NCI-H1048 (cell line): ENCODE measurements at places on chromosomes 12 and 14.

GRCh38 chr14:101843665-101844064 lies 82.2 kb downstream of the PPP2R5C start:
- DNase-seq: no peak

GRCh38 chr14:95697764-95698163 lies 11.5 kb downstream of the TCL1B start:
- DNase-seq: no peak

DNA sequence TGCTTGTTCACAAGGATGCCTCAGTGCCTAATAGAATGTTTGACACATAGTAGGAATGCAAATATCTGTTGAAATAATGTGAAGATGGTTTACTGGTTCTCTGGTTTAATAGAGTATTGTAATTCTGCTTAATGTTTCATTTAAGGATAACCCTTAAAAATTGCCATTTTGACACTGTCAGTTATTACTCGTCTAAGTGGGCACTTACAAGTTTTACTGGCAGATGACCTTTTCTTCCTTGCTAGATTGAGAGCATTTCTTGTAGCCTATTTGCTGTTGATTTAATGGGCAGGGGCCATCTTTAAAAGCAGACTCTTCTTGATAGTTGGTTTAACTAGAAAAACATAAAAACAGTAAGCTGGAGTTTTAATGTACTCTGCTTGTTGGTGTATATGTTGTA lies 1.9 kb downstream of the TMEM263 start:
- DNase-seq: no peak

DNA sequence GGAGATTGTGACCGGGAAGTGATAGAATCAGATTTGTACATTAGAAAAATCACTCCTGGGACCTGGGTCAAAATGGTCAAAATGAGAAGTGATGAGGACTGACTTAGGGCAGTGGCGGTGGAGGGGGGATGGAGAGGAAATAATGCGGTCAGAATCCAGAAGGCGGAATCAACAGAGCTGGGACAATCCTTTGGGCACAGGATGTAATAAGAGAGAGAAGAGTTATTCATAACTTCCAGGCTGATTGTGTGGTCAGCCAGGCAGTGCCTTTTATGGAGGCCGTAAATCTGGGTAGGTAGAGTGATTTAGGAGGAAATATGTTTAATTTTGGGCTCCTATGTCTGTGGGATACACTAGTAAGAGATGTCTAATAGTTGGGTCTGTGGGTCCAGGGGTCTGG lies 21.6 kb downstream of the FBXL14 start:
- DNase-seq: no peak

DNA sequence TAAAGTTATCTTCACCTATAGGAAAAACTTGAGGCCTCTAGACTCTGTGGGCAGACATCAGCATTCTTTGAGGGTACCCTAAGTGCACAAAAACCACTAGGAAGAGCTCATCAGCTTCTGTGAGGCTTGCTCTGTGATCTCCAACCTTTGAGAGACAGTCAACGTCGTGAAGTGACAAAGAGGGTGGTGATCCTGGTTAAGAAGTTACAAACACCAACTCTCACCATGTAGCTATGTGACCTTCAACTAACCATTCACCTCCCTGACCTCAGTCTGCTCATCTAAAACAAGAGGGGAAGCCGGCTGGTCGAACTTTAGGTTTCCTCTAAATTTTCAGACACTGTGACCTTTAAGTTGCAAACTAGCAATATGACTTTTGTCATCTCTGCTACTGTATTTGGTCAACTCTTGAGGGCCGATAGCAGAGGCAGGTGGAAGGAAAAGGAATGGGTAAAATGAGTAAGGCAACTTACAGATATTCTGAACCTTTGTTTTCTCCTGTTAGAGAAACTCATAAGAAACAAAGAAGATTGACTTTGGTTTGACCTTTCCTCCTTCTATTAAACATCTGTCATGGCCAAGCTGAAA lies 103.2 kb upstream of the PARP11 start:
- DNase-seq: no peak

GRCh38 chr14:67814821-67815220 lies 1.6 kb downstream of the ZFYVE26 start:
- no peak for DNase-seq

DNA sequence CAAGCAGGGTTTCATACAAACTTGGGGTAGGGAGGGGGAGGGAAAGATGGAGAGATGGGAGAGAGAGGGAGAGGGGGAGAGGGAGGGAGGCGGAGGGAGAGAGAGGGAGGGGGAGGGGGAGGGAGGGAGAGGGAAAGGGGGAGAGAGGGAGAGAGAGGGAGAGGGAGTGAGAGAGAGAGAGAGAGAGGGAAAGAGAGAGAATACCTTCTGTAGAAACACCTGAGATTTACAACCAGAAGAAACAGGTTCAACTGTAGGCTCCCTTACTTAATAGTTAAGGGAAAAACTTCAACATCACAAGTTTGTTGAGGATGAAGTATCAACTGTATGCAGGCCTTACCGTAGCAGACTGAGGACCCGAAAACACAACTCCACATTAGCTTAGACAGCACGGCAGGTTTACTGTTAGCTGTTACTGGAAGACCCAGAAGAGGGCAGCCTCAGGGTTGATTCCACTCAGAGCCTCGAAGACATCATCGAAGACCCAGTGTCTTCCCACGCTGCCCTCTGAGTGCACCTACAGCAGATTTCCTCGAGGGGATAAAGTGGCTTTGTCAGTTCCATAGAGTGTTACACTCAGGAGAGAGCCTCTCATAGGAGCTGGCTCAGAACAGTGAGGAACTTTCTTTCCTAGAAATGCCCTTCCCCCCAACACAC lies 72.4 kb downstream of the NT5DC3 start:
- no peak for DNase-seq

DNA sequence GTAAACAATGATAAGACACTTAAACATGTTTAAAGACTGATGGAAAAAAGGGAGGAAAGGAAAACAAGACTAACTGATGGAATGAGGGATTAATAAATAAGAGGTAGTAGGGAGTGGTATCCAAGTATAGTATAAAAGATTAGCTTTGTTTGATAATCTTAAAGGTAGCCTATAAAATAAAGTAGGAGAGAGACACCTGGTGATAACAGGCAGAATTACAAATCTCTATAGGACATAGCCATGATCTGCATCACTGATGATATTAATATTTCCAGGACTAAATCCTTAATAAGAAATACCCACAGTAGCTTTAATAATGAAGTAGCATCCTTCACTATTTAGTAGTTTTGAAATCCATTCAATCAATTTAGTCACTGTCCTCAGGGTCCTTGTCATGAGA lies 30.4 kb downstream of the DLGAP5 start:
- DNase-seq: no peak

GRCh38 chr14:103973354-103973753 lies 31.0 kb upstream of the RD3L start:
- DNase-seq: no peak

DNA sequence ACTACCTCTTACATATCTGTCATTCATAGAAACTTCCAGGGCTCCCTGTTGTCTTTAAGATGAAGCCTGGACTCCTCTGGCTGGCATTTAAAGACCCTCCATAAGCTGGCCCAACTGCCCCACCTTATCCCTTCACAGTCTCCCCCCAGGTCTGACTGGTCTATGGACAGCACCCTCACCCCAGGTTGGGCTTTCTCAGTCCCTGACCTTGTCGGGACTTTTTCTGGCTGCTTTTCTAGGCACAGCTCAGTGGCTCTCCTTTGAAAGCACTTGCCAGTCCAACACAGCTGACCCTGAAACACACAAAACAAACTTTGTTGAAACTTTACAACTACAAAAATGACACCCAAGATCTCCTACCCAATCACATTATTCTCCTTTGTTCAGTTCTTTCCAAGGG lies 13.9 kb upstream of the MYH7 start:
- DNase-seq: no peak

GRCh38 chr12:22325218-22325617 lies 9.3 kb downstream of the ST8SIA1 start:
- no peak for DNase-seq

GRCh38 chr14:53399057-53399456 lies 245.9 kb upstream of the DDHD1 start:
- DNase-seq: no peak

DNA sequence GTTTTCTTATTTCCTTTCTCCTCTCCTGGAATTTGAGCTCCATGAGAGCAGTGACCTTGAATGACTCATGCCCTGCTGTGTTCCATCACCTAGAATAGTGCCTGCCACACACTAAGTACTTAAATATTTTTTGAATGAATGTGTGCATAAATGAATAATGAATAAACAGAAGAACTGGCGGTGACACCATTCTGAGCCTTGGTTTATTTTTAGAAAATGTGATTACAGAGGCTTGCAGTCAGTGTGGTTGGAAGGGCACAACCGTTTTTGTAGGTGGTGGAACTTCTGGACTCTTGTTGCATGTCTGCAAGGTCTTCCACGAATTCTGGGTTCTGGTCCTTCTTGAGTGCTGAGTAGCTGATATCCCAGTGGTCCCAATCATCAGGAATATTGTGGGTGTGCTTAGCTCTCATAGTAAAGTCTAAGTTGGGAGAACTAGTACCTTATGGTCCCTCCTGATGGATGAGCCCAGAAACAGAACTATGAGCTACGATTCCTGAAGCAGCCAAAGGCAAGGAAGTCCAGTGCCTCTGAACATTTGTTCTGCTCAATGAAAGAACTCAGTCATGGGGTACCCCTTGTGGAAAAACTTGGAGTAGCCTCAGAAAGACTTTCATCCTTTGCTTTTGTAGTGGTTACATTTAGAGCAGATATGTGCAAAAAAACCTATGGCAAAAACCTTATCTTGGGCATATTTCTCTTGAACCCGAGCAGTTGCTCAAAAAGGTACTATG lies 28.8 kb upstream of the BHLHE41 start:
- no peak for DNase-seq

GRCh38 chr14:99596772-99597171 lies 7.2 kb downstream of the CCDC85C start:
- DNase-seq: no peak

- no peak for DNase-seq
These were observed 123.5 kb downstream of the TTC8 start for GRCh38 chr14:88947646-88948598.

DNA sequence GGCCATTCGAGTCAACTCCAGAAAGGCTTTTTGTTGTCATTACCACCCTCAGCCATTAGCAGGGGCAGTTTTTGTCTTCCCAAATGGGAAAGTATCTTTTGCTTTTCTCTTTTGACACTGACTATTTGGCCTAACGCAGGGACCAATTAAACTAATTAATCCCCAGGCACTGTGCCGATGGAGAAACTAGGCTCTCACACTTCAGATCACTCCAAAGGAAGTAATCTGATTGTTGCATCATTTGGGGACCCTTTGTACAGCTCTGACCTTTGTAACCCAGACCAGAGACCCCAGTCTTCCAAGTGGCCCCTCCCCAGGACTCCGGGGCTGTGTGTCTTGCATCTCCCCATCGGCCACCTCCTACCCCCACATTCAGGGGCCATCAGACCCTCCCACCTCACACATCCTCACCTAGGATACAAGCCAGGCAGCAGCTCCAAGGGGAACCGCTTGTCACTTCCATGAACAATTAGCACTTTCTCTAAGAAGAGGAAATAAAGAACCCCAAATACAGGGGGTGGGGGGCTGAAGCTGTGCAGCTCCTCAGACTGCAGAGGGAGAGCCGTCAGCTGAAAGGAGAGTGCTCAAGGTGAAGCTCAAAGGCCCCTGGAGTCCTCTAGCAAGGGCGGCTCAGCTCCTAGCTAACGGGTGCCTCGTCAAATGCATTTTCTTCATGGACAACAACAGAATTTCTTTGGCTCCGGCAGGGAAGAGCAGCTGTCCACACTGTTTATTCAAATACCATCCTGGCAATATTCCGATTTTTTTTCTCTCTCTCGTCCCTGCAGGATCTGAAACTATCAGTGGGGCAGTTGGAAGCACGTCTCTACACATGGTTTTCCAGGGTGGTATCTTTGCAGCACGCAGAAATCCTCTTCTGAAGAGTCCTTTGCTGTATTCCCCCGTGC lies 64.3 kb upstream of the DIO3 start:
- DNase-seq: no peak

DNA sequence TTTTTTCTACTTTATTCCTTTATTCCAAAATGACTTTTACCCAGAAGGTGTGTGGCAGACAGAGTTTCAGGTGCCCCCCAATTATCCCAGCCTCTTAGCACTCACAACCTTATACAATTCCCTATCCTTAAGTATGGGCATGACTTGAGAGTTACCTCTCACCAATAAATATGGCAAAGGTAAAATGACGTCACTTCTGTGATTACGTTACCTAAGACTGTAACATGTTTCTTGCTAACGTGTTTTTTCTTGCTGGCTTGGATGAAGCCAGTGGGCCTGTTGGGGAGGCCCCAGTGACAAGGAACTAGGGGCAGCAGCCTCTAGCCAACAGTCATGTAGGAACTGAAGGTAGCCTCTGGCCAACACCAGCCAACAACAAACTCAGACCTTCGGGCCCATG lies 13.3 kb upstream of the TUNAR start:
- DNase-seq: no peak

- DNase-seq: no peak
These were observed 191.7 kb upstream of the PPFIA2 start for GRCh38 chr12:81950871-81951270.

- DNase-seq: no peak
These were observed 85.7 kb downstream of the SLC6A15 start for GRCh38 chr12:84826925-84827324.

DNA sequence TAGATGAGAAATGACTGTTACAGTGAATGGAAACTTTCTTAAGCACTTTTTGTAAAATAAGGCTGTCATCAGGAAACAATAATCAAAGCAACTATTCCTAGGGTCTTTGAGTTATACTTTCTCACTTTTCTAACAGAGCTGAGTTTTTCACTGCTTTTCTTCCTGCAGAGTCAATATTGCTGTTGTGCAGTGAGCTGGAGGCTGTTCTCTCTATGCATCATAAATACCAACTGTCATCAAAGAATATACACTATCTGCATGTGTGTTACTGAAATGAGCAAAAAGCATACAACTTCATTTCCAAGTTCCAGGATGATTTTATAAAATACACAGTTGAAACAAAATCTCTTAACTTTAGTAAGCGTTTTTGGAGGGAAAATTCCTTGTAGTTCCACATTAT lies 110.4 kb upstream of the CPSF6 start:
- no peak for DNase-seq

DNA sequence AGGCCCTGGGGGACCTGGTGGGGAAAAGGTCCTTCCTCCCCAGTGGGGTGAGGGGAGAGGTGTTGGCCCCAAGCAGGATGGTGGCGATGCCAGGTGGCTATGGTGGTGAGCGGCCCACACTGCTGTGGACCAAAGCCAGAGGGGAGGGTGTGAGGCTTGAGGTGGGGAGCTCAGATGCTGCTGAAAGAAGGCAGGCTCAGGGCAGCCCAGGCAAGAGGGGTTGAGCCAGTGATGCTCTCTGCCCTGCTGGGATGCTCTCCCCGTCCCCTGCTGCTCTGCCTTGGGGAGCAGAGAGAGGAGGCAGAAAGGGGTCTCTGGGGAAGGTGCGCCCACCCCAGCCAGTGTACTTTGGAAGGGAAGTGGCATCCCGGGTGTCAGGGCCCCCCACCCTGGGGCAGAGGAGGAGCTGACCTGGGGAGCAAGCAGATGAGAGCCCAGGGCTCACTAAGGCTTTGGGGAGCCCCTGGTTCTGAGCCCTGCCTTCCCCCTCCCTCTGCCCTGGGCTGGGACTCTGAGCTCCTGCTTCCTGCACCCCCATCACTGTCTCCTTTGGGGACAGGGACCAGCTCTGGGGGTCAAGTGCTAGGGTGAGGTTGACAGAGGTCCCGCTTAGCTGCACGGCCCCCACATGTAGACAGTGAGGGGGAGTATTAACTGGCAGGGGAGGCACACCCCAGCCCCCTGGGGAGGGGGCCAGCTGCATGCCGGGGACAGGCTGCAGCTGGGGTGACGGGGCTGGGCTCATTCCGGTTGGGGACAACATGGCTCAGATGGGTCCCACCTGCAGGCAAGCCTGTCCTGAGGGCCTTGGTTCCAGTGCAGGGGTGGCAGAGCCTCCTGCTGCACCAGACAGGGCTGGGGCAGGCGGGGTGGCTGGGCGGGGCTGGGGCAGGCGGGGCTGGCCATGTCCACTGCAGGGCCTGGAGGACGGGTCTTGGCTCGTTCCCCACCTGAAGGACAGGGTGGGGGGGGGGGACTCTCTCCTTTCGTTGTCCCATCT lies 124.4 kb downstream of the KIF26A start:
- no peak for DNase-seq
